Psoas muscle (tissue), 8 donors: ENCODE measurements at places on chromosomes 16 and 17. TPM values are rescaled to one million over a fixed set of nuclear protein-coding genes. Genes with fewer than 3 reads are reported as not detected.

GRIN2A gene
- 0.34 TPM for total RNA-seq

TLCD3B gene
- total RNA-seq: 1.9 TPM

BORCS6 gene
- total RNA-seq: 9.7 TPM

KRTAP4-5 gene
- not detected for total RNA-seq

SOX9 gene
- total RNA-seq: 2.7 TPM

PLLP gene
- 1.5 TPM for total RNA-seq

CBFB gene
- total RNA-seq: 64.9 TPM

SOST gene
- total RNA-seq: not detected

C16orf54 gene
- total RNA-seq: 0.44 TPM

CCL13 gene
- total RNA-seq: not detected

CDH3 gene
- total RNA-seq: not detected

KREMEN2 gene
- total RNA-seq: not detected

DNA sequence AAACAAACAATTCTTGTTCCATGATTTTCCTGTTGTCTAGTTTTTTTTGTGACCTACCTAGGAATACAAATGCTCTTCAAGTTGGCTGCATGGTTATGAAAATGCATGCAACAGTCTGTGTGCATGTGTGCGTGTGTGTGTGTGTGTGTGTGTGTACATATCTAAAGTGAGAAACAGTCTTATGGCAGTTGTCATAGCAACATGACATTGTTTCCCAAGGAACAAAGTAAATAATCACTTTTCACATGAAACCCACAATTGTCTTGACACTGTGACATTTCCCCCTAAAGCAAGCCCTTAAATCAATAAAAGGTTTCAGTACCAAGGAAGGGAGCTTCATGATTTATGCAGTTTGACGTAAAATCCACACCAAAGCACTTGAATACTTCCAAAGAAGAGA is 758.4 kb downstream of the CDH8 start:
- no peak for DNase-seq
- H3K4me1 ChIP-seq: no peaks in the 10 kb centered on the region
- H3K27ac ChIP-seq: no peak overlapping the region
- H3K36me3 ChIP-seq: no peaks in the 10 kb centered on the region

- H3K27me3 ChIP-seq: no peaks in the 10 kb centered on the region
- H3K27ac ChIP-seq: peak overlapping the region; percentile 46
- DNase-seq: no peak
- H3K4me1 ChIP-seq: no peaks in the 10 kb centered on the region
- no peaks in the 10 kb centered on the region for H3K36me3 ChIP-seq
Observed at GRCh38 chr17:16419074-16419928, 3.9 kb downstream of the TRPV2 start.

DNA sequence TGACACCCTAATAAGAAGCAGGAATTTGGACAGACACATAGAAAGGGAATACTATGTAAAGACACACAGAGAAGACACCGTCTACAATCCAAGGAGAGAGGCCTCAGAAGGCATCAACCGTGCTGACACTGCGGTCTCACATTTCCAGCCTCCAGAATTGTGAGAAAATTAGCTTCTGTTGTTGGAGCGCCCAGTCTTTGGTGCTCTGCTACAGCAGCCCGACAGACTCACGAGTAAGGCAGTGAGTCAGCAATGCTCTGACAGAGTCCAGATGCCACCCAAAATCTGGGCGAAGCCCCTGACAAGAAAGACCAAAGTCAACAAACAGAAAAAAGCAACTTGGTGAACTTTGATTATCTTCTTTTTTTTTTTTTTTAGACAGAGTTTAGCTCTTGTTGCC is 32.5 kb upstream of the RAI1 start:
- H3K4me3 ChIP-seq: no peak overlapping the region
- DNase-seq: no peak
- no peaks in the 10 kb centered on the region for H3K4me1 ChIP-seq
- H3K27ac ChIP-seq: no peak overlapping the region
- H3K36me3 ChIP-seq: no peaks in the 10 kb centered on the region

- no peaks in the 10 kb centered on the region for H3K27me3 ChIP-seq
- no peak overlapping the region for H3K4me3 ChIP-seq
- H3K27ac ChIP-seq: no peak overlapping the region
- no peaks in the 10 kb centered on the region for H3K4me1 ChIP-seq
- no peaks in the 10 kb centered on the region for H3K36me3 ChIP-seq
Observed at GRCh38 chr17:9175700-9176467, 154.6 kb downstream of the NTN1 start.

DNA sequence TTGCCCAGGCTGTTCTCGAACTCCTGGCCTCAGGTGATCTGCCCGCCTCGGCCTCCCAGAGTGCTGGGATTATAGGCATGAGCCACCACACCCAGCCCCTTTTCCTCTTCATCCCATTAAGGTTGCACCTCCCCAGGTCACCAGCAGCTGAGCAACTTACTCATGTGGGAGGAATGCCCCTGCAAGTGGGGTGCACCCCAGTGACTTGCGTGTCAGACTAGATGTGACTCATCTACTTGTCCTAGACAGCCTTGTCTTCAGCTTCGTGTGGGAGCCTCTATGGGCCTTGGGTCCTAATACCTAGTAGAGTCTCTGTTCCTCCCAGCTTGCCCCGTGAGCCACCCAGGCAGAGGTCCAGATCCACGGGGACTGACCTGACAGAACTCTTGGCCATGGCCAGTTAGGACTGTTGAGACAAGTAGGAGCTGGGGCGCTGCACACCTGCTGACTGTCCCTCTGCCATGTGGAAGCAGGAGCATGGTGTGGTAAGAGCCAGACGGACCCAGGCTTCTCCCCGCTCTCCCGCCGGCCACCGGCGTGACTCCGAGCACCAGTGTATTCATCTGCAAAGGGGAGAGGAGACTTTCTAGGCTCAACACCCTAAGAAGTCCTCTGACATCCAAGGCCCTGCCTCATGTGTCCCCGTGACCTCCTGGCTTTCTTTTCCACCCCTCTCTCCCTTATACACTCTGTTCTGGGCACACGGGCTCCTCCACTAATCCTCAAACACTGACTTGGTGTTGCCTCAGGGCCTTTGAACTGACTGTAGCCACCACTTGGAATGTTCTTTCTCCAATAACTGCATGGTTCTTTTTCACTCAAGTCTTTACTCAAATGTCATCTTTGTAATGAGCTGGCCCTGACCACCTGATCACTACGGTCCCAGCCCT is 11.6 kb upstream of the CBX4 start:
- H3K27me3 ChIP-seq: no peaks in the 10 kb centered on the region
- H3K4me3 ChIP-seq: no peak overlapping the region
- H3K36me3 ChIP-seq: no peaks in the 10 kb centered on the region
- no peak for DNase-seq
- H3K27ac ChIP-seq: no peak overlapping the region

GRCh38 chr16:63981639-63982038 is 1140.2 kb downstream of the CDH11 start:
- no peaks in the 10 kb centered on the region for H3K4me1 ChIP-seq
- no peak overlapping the region for H3K4me3 ChIP-seq
- no peaks in the 10 kb centered on the region for H3K27me3 ChIP-seq
- H3K36me3 ChIP-seq: no peaks in the 10 kb centered on the region
- no peak overlapping the region for H3K27ac ChIP-seq

DNA sequence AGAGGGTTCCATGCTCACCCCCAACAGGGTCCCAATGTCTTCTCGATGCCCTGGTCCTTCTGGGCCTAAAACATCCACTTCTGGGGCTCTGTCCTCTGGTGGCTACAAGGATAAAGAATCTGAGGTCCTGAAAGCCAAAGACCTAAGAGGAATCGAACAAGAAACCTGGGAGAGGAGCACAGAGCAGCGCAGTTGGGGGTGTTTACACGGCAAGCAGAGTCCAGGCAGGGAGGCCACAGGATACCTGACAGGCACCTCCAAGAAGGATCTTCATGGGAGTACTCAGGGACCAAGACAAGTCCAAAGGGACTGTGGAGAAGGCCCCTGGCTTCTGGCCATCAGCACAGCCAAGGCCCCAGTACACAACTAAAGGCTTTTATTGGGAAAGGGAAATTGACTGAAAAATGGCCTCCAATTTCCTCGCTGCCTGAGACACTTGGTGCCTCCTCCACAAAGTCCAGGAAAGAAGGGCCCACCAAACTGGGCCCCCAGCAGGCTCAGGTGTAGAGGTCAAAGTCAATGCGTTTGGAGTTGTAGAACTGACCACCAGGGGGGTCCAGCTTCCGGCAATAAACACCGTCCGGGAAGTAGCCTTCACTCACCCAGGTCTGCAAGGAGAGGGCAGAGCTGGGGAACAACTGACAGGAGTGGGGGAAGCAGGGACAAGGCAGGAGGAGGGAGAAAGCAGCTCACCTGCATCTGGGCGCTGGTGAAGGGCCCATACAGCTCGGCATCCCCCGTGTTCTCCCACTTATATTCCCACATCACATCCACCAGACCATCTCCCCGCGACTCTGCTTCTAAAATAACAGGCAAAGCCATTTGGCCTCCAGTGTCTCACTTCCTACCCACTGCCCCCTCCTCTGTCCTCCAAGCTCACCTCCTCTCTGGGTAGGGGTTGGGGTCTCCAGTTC is 2.4 kb downstream of the CD2BP2 start:
- peaks cover 44% of the 10 kb centered on the region for H3K4me1 ChIP-seq
- no peaks in the 10 kb centered on the region for H3K27me3 ChIP-seq
- H3K4me3 ChIP-seq: no peak overlapping the region
- H3K27ac ChIP-seq: peak overlapping the region; percentile 97
- H3K36me3 ChIP-seq: no peaks in the 10 kb centered on the region

DNA sequence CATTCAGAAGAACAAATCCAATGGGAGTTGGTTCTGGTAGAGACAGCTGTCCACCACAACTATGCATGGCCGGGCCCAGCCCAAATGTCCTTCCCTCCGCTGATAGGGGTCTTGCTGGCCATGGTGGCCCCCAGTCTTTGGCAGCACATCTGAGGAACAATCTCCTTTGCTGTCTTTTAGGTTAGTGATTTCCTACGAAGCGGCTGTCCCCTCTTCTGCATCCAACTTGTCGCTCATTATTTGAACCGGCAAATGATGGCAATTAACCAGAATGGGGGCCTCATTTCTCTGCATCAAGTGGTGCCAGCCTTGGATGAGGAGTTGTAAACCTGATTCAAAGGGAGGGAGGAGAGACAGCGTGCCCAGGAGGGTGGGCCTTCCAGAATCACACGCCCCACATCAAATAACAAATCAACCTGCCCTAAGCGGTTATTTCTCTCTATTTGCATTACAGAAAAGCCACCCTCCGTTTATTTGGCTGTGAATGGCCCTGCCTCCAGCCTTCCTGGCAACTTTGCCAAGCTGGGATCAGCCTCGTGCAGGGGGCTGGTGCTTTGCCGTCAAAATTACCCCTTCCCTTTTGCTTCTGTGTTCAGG is 156.5 kb downstream of the RGS9 start:
- H3K36me3 ChIP-seq: no peaks in the 10 kb centered on the region
- no peaks in the 10 kb centered on the region for H3K27me3 ChIP-seq
- H3K4me3 ChIP-seq: no peak overlapping the region
- H3K27ac ChIP-seq: no peak overlapping the region
- peaks cover 3% of the 10 kb centered on the region for H3K4me1 ChIP-seq
- no peak for DNase-seq

DNA sequence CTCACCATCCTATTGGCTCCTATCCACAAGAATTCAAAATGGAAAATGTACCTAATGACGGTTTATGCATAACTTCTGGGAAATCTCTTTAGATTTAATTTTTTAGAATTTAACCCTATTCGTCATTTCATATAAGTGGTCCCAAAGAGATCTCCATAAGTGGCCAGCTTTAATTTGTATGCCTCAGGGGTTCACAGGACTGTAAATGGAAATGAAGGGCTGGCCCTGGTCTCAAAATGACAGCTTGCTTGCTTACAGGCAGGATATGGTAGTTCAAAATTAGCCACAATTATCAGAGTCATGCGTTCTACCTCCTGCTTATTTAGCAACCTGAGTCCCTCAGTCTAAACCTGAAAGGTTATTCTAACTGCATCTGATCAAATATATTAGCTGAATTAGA is 6.6 kb upstream of the NACA2 start:
- H3K27ac ChIP-seq: no peak overlapping the region
- H3K4me1 ChIP-seq: no peaks in the 10 kb centered on the region
- H3K27me3 ChIP-seq: no peaks in the 10 kb centered on the region
- H3K4me3 ChIP-seq: no peak overlapping the region
- no peaks in the 10 kb centered on the region for H3K36me3 ChIP-seq

DNA sequence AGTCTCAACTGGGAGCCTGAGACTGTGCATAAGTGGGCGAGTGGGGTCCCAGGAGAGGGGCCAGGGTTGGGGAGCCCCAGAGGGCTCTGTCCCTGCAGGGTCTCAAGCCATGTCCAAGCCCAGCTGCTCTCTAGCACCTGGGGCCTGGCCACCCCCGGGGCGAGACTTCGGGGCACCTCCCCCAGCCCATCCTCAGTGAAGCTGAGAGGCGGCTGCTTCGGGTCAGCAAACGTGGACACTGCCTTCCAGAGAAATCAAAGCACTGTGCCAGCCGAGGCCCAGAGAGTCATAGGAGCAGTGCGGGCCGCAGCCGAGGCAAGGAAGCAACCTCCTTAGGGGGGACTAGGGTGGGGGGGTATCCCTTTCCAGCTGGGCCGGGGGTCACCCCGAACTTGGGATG is 77.5 kb downstream of the ENGASE start:
- H3K4me1 ChIP-seq: no peaks in the 10 kb centered on the region
- DNase-seq: no peak
- no peaks in the 10 kb centered on the region for H3K36me3 ChIP-seq

GRCh38 chr17:60902399-60902798 is 224.7 kb downstream of the BCAS3 start:
- no peak overlapping the region for H3K27ac ChIP-seq
- H3K4me3 ChIP-seq: no peak overlapping the region
- DNase-seq: no peak
- no peaks in the 10 kb centered on the region for H3K4me1 ChIP-seq

DNA sequence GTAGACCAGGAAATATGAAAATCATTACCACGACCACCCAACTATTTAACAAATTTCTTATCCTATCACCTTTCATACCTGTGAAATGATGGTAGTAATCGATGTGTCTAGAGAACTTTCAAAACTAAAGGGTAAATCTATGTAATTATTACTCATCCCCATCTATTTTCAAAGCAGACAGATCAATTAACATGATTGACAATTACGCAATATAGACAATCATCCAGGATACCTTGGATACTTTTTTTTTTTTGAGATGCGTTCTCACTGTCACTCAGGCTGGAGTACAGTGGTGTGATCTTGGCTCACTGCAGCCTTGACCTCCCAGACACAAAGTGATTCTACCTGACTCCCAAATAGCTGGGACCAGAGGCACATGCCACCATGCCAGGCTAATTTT is 4.0 kb upstream of the C16orf46 start:
- no peak overlapping the region for H3K4me3 ChIP-seq
- no peak for DNase-seq
- H3K36me3 ChIP-seq: no peaks in the 10 kb centered on the region
- H3K27me3 ChIP-seq: no peaks in the 10 kb centered on the region
- H3K27ac ChIP-seq: no peak overlapping the region

GRCh38 chr17:72660274-72661115 is 432.0 kb downstream of the SLC39A11 start:
- no peaks in the 10 kb centered on the region for H3K27me3 ChIP-seq
- no peaks in the 10 kb centered on the region for H3K36me3 ChIP-seq
- H3K27ac ChIP-seq: no peak overlapping the region

- H3K4me3 ChIP-seq: no peak overlapping the region
- H3K36me3 ChIP-seq: no peaks in the 10 kb centered on the region
- H3K4me1 ChIP-seq: peaks cover 31% of the 10 kb centered on the region
- no peak for DNase-seq
- no peaks in the 10 kb centered on the region for H3K27me3 ChIP-seq
- peak overlapping the region; percentile 60 for H3K27ac ChIP-seq
Observed at GRCh38 chr16:13999071-13999894, 71.8 kb upstream of the MRTFB start.

GRCh38 chr16:68351991-68352431 is 41.2 kb downstream of the PRMT7 start:
- peaks cover 16% of the 10 kb centered on the region for H3K4me1 ChIP-seq
- no peaks in the 10 kb centered on the region for H3K27me3 ChIP-seq
- DNase-seq: no peak
- no peak overlapping the region for H3K4me3 ChIP-seq

- H3K27me3 ChIP-seq: no peaks in the 10 kb centered on the region
- DNase-seq: peak; percentile 4
- peaks cover 35% of the 10 kb centered on the region for H3K4me1 ChIP-seq
- H3K36me3 ChIP-seq: peaks cover 6% of the 10 kb centered on the region
Observed at GRCh38 chr17:17132746-17133145, 73.4 kb downstream of the PLD6 start.
